ENCODE measurements at places on chromosomes 6 and 20.

DNA sequence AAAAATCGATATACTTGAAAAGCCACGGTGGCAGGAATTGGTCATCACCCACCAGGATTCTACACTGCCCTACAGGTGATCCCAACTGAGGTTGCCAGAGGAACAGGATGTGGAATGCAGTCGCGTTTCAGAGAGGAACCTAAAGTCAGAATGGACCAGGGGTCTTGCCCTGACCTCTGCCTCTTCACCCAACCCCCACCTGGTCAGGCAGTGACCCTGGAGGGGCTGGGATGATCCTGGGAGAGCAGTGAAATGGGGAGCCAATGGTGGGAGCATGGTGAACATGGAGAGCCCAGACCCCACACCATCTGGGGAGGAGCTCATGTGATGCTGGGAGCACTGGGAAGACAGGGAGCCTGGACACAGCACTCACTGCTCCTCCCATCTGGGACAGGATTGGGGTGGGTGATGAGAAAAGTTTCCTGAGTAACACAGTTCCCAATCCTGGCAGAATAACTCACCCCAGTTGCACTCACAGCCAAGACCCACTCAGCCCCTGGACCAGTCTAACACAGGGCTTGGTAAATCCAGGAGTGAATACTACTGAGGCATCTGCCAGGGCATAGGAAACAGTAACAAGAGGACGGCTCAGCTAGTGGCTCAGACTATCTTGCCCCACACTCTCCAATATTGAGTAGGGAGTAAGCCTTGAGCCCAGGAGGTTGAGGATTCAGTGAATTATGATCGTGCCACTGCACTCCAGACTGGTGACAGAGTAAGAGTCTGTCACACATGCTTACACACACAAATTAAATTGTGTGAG, 1.7 kb upstream of the ULBP2 start:
- DNase-seq = no peak

DNA sequence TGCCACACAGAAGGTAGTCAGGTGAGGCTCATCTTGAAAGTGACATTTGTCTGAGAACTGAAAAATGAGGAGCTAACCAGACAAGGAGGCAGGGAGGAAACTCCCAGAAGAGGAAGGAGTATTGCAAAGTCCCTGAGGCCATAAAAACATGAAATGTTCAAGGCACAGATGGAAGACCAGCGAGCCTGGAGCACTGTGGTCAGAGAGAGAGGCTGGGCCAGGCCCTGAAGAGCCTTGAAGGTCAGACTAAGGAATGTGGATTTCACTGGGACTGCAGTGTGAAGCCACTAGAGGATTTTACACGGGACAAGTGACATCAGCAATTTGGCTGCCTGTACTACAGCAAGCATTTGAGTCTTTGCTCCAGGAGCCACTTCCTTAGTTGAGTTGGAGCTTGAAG, 21.1 kb upstream of the TMEM181 start:
- no peak for DNase-seq

GRCh38 chr6:131356161-131356560, 216.9 kb upstream of the ARG1 start:
- DNase-seq = no peak

GRCh38 chr20:1319051-1319450, 9.9 kb downstream of the SDCBP2 start:
- DNase-seq = no peak

- DNase-seq = no peak
Measured at GRCh38 chr6:20441921-20442320, 40.2 kb downstream of the E2F3 start.

DNA sequence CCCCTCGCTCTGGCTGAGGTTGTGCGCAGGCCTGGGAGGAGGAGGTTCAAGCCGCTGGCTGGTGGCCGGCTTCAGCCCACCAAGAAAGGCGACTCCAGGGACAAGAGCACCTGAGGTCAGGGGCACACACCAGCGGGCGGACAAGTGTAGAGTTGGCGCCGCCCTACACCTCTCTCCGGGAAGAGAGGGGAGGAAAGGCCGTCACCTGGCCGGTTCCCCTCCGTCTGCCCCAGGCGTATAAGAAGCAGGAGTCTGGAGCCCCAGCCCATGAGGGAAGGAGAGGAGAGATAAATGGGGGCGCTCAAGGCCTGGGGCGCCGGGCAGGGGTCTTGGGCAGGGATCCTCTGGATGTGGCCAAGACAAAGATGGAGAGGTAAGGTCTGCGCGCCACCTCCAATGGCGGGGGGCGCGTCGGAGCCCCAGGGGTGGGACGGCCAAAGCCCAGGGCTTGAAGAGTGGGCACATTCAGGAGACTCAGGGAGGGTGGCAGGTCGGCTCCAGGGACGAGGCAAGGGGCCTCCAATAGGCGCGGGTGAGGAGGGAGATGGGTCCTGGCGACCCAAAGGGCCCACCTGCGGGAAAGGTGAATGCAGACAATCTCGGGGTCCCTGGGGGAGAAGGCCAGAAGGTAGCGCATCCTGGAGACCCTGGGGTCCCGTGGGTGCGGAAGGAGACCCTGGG, 826 bp downstream of the RIMS4 start:
- no peak for DNase-seq

DNA sequence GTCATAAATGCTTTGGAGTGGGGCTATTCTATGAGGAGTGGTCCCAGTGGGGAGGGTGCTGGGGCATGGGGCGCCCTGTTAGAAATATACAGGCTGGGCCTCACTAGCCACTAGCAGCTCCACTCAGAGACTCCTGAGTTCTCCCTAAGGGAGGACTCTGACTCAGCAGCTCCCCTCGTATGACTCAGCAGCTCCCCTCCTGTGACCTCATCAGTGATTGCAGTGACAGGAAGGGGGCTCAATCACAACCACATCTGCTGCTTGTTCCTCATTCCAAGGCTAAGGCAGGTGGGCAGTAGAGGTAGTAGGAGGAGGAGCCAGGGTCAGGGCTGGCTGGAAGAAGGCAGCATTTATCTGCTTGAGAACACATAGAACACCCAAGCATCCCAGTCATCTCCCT, 73.7 kb downstream of the PRND start:
- DNase-seq = no peak

- DNase-seq = no peak
Measured at GRCh38 chr6:137261761-137262160, 42.6 kb upstream of the IFNGR1 start.

DNA sequence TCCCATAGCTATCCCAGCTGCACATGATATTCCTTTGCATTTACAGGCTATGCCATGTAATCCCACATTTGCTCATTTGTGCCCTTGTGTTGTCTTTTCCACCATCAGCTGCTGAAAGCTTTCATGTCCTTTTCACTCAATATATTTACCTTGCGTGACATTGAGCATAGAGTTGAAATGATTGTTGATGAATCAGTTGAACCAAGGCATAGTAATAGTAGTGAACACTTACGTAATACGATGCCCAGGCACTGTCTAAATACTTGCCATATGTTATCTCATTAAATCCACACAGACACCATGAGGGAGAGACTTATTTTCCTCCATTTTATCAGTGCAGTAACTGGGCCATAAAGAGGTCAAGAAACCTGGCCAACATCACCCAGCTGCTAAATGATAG, 13.1 kb downstream of the RNF8 start:
- no peak for DNase-seq

GRCh38 chr20:54995011-54995410, 519.6 kb downstream of the DOK5 start:
- no peak for DNase-seq

- no peak for DNase-seq
Measured at GRCh38 chr6:49855221-49855620, 11.1 kb downstream of the CRISP1 start.

DNA sequence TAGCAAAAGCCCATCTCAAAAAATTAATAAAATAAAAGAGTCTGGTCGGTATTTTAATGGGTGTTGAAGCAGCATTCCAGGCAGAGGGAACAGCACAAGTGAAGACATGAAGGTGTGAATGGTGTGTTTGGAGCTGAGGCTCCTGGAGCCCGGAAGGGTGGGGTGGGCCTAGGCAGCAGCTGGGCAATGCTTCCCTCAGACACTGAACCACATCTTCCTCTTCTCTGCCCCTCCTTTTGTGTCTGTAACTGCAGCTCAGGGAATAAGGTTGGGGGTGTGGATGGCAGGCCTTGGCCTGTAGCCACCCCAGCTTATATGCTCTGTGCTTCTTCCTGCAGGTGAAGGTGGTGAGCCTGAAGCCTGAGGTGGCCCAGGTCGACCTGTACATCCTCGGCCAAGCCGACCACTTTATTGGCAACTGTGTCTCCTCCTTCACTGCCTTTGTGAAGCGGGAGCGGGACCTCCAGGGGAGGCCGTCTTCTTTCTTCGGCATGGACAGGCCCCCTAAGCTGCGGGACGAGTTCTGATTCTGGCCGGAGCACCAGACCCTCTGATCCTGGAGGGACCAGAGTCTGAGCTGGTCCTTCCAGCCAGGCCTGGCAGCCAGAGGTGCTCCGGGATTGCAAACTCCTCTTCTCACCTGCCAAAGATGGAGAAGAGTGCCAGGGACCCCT, 26.6 kb downstream of the POFUT1 start:
- DNase-seq = no peak

- no peak for DNase-seq
Measured at GRCh38 chr20:22584522-22584921, at the start of gene FOXA2. Gene FOXA2 (minus strand): TSS chr20:22584572. CDS start chr20:22584278, 294 bp downstream.

DNA sequence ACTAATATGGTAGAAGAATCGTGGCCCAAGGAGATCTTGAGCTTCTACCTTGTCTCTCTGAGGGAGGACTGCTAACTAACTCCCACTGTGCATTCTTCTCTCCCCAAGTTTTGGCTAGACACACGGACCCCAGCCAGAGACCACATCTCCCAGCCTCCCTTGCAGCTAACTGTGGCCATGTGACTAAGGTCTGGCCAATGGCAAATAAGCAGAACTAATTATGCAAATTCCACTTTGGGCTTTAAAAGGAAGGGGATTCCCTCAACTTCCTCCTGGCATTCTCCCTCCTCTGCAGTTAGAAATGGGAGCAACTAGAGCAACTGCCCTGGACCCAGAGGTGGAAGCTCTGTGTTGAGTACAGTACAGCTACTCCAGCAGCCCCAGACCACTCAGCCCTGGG, 15.4 kb downstream of the BPIFA2 start:
- DNase-seq = no peak

DNA sequence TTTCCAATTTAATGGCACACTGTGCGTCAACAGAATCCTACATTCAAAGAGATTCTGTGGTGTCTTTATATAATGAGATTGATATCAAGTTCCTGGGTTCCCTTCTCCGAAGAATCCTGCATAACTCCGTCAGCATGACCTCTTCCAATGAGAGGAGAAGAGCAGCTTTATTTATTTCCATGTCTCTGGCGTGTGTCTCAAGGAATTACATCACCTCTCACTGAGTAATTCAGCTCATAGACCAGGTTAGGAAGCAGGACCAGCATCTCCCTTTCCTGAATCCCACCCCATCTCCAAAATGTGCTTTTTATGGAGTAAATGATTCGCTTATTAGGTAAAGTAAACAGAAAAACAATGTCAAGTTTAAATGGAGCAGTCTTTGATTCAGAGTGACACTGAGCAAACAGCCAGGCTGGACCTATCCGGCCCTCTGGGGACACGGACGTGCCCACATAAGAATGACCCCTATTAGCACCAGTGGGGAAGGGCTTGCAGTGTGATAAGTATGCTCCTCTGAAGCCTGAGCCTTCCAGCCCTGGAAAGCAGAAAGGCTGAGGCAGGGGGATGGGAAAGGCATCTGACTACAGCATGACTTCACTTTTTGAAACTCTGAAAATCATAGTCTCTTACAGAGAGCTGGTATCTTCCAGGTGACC, 165.2 kb downstream of the CLIC5 start:
- no peak for DNase-seq

DNA sequence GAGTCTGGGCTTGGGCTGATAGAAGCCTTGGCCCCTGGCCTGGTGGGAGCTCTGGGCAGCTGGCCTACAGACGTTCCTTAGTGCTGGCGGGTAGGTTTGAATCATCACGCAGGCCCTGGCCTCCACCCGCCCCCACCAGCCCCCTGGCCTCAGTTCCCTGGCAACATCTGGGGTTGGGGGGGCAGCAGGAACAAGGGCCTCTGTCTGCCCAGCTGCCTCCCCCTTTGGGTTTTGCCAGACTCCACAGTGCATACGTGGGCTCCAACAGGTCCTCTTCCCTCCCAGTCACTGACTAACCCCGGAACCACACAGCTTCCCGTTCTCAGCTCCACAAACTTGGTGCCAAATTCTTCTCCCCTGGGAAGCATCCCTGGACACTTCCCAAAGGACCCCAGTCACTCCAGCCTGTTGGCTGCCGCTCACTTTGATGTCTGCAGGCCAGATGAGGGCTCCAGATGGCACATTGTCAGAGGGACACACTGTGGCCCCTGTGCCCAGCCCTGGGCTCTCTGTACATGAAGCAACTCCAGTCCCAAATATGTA, 957 bp upstream of the VEGFA start:
- DNase-seq = no peak

DNA sequence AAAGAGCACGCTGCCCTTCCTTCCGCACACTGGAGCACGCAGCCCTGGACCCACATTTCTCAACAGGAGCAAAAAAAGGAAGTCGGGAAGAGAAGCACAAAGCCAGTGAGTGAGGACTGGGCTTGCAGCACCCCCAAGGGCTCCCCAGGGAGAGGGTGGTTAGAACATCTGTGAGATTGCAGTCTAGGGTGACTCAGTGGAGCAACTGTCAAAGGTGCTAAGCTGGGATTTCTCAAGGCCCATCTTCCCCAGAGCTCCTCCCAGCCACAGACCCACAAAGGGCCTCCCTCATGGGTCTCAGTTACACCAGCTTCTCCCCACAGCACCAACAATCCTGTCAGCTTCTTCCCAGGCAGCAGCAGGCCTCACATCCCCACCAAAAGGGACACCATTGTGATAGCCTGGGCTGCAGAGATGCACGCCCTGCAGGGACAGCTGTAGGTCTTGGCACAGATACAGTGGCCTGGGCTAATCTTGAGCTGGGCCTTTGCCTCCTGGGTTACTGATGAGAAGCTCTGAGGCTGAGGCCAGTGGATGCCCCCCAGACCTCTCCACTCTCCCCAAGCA, 39.6 kb upstream of the CD93 start:
- DNase-seq = no peak

DNA sequence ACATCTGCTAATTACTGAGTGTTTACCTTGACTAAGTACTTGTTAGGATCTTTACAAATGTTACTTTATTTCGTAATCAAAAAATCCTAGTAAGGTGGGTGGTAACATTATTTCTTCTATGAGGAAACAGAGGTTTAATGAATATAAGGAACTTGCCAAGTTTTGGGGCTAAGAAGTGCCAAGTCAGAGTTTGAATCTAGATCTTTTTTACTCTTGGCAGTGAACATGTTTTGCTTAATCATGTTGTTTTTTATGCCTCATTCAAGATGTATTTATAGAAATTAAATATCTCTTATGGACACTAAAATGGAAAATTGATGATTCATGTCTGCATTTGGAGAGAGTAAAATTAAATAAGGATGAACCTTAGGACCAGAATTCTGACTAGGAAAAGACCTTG, 393.7 kb downstream of the UTRN start:
- no peak for DNase-seq

DNA sequence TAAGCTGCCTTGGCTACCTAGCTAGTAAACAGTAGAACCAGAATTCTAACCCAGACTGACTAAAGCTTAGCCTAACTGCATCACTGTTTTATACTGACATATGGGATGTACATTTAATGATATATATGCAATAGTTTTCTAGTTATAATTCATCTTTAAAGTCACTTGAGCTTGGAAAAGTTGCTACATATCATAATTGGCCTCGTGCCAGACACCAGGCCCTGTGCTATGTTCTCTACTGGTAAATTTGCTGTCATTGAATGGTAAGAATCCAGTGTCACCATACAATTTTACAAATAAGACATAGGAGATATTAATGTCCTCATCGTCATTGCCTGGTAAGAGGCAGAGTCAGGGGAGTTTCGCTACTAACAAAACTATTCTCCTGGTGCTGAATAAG, 396.8 kb downstream of the CDKAL1 start:
- DNase-seq = no peak

GRCh38 chr6:74611220-74611619, 594.6 kb downstream of the COL12A1 start:
- no peak for DNase-seq
